ENCODE measurements at places on chromosomes 3 and 15.

GRCh38 chr15:89725064-89725463, 26.0 kb downstream of the MESP1 start:
- no peak for DNase-seq

GRCh38 chr15:23797747-23798446, 110.8 kb upstream of the NDN start:
- peak; percentile 12 for DNase-seq

- no peak for DNase-seq
Measured at GRCh38 chr15:94845390-94845716, 614.0 kb downstream of the MCTP2 start.

GRCh38 chr3:4314688-4315087, 11.5 kb downstream of the SETMAR start:
- no peak for DNase-seq

GRCh38 chr3:156888576-156888975, 62.4 kb downstream of the LEKR1 start:
- DNase-seq: no peak

DNA sequence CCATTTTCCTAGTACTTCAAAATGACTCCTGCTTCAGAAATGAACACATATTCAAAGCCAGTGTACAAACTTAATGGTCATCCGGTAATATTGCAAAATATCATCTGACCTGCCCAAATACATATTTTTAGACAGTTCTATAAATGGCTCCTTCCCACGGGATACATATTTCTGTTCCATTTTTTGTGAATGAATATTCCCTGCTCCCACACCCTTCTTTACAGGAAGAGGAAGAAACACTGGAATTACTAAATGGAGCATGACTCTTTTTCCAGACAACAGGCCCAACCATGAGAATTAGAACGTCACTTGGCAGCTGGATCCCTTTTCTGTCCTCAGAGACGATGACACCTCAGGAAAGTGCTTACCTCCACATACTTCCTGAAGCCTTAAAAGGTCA, 38.0 kb upstream of the CBLB start:
- no peak for DNase-seq

- no peak for DNase-seq
Measured at GRCh38 chr15:74451861-74452835, 8.8 kb downstream of the UBL7 start.

- DNase-seq: no peak
Measured at GRCh38 chr3:103195216-103195615, 760.4 kb downstream of the ZPLD1 start.

GRCh38 chr3:152428577-152428976, 159.8 kb downstream of the MBNL1 start:
- no peak for DNase-seq

GRCh38 chr3:158110658-158111018, 749 bp downstream of the RSRC1 start:
- DNase-seq: no peak

- DNase-seq: no peak
Measured at GRCh38 chr3:72797773-72798543, 50.3 kb downstream of the SHQ1 start.

- DNase-seq: no peak
Measured at GRCh38 chr15:79090487-79091203, at the start of gene RASGRF1. TSS of gene RASGRF1 (minus strand) at chr15:79090780. CDS start at chr15:79090498, 282 bp downstream.

DNA sequence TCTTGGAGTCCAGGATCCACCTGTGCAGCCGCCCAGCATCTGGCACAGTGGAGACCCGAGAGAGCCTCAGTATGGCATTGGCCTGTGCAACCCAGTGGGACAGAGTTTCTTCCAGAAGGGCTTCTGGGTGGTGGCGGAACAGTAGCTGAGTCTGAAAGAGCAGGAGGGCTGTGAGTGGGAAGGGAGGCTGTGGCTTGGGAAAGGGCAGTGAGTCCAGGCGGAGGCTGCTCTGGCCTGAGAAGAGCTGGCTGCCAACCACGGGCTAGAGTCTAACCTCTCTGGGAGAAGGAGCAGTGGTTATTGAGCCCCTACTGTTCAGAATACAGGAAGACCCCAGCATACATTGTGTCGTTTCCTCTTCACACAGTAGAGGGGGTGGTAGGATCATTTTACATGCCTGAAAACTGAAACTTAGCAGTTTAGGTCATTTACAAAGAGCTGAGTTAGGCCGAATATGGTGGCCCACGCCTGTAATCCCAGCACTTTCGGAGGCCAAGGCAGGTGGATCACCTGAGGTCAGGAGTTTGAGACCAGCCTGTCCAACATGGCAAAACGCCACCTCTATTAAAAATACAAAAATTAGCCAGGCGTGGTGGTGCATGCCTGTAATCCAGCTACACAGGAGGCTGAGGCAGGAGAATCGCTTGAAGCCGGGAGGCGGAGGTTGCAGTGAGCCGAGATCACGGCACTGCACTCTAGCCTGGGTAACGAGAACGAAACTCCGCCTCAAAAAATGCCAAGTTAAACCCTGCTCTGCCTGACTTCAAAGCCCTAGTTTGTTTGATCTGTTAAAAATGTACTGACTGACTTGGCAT, 3.2 kb downstream of the AEN start:
- peak; percentile 48 for DNase-seq

Data from right renal cortex interstitium (tissue), 3 donors.